Stimulated activated naive CD4-positive, alpha-beta T cell (primary cell): ENCODE measurements at places on chromosomes 11 and 22.
A peak's percentile ranks its signal among the peaks of the same experiment; 100 is the strongest.

- DNase-seq = no peak
Measured at GRCh38 chr11:37109286-37109585, 511.2 kb upstream of the RAG2 start.

DNA sequence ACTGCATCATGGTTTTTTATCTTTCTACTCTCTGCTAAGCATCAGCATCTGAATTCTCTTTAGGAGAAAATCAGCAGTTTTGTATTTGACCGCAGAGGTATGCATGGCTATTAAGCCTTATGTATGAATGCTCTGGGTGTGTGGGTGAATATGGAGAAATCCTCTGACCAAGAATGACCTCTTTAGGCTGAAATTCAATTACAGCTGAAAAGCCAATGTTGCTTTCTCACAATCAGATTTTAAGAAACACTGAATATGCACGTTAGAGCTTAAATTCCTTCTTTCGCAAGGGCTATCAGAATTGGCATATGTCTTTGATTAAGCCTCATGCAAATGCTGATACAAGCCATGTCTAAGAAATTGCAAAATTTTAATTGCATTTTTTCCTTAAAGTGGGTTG is 43.2 kb downstream of the ARHGAP42 start:
- DNase-seq = no peak

DNA sequence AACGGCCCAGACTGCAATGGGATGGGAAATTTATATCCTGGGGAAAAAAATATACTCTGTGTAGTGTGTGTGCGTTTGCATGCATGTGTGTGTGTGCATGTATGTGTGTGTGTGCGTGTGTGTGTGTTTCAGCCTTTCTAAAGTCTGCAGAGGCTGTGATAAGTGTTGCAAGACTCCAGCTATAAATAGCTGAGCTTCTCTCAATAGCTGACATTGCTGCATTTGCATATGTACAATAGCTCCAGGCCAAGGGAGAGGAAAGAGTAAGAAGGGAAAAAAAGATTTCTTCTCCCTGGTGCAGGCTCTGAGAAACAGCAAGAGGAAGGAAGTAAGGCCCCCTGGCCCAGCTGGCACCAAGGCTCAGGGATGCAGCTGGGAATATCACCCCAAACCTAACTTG is 483.0 kb downstream of the MN1 start:
- DNase-seq = no peak

DNA sequence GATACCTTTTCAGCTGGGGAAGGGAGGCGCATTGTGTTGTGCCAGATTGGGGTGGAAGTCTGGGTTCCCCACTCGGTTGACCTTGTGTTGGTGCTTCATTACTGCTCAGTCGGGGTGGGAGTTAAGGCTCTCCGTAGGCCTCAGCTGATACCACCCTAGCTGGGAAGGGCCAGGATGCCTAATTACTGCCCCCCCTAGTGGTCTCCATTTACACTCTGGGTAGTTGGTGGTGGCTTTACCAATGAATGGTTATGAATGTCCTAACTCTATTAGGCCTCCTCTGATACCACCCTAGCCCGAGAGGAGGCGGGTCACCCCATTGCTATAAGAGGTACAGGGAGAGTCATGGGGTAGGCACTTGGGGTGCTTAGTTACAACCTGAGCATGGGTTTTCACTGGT is 27.5 kb upstream of the HIKESHI start:
- no peak for DNase-seq

DNA sequence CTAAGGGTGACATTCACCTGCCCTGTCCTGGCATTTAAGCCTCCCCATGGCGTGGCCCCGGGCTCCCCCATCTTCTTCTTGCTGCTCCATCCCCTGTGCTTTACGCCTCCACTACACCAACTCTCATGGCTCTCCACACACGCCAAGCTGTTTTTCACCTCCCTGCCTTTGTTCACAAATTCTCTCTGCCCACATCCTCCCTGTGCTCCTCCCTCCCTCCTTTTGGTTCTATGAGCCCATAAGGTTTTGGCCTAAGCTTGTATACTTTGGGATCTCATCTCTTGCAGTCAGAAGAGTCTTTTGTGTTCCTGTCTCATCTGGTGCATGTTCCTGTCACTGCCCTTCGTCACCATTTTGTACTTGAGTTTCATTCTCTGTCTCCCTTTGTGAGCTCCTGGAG is 4.6 kb upstream of the DNAL4 start:
- no peak for DNase-seq

- DNase-seq = no peak
Measured at GRCh38 chr11:32267679-32268187, 167.6 kb downstream of the WT1 start.

DNA sequence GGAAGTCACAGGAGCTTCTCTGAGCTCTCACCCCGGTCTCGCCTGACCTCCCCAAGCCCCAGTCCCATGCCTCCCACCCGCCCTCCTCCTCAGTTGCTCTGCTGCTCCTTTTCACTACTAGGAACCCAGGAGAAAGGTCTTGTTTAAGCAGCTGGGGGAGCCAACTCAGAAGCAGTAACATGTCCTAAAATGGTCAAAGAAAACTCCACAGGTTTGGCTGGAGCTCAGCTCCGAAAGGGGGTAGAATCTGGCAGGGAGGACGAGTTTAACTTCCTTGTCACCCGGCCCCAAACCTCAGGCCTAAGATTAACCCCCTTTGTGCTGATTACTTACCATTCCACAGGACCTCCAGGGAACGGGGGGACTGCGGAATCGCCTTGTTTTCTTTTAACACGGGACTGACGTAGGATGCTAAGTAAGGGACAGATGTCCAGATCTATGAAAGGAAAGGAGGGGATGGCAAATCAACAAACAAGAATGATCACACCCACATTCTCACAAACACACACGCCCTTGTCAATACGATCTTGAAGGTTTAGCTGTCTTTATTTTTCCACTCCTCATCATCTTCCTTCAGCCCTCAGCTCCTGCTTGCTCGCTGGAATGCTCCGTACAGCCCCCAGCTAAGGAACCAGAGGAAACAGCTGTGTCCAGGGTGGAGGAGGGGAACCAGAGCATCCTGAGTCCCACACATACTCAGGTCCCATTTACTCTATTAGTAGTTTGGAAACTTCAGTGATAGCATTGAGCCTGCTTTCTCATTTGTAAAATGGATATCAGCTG is 13.5 kb downstream of the PCSK7 start:
- no peak for DNase-seq

- DNase-seq = no peak
Measured at GRCh38 chr11:131807876-131808275, 437.5 kb downstream of the NTM start.

DNA sequence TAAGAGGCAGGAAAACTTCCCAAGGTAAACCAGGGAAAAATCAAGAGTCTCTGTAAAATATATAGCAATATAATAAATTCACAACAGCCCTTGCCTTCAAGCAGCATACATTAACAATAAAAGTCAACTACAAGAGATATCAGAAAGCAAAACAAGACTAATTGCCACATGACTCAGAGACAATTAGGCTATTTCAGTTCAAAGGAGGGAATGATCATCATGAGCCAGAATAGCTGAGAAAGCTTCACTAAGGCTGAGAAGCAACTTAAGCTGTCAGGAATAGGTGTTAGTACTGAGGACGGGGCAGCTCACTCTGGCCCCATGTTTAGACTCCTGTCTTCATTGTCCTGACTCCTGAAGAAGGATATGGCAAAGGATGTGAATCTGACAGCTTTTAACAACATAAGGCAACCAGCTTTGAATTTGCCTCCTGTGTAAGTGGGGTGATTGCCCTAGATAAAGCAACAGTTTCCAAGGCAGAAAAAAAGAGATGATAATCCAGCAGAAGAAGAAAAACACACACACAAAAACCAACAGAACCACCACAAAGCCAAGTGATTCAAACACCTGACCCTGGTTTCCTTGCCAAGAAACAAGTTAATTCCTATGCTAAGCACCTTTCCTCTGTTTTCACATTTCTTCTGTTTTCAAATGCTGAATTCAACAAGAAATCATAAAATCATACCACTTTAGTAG is 60.8 kb downstream of the SIK3 start:
- DNase-seq = no peak

GRCh38 chr11:118240999-118241763 is 11.0 kb downstream of the MPZL3 start:
- DNase-seq = no peak

DNA sequence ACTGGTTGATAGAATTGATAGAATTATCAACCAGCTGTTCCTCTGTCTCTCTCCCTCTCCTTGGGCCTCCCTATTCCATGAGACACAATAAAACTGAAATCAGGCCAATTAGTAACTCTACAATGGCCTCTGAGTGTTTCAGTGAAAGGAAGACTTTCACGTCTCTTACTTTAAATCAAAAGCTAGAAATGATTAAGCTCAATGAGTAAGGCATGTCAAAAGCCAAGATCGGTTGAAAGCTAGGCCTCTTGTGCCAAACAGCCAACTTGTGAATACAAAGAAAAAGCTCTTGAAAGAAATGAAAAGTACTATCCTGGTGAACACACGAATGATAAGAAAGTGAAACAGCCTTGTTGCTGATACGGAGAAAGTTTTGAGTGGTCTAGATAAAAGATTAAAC is 16.6 kb downstream of the PIH1D2 start:
- no peak for DNase-seq

- no peak for DNase-seq
Measured at GRCh38 chr11:10537600-10537999, 3.4 kb downstream of the RNF141 start.

GRCh38 chr11:68167474-68167873 is 45.6 kb downstream of the KMT5B start:
- DNase-seq = no peak

DNA sequence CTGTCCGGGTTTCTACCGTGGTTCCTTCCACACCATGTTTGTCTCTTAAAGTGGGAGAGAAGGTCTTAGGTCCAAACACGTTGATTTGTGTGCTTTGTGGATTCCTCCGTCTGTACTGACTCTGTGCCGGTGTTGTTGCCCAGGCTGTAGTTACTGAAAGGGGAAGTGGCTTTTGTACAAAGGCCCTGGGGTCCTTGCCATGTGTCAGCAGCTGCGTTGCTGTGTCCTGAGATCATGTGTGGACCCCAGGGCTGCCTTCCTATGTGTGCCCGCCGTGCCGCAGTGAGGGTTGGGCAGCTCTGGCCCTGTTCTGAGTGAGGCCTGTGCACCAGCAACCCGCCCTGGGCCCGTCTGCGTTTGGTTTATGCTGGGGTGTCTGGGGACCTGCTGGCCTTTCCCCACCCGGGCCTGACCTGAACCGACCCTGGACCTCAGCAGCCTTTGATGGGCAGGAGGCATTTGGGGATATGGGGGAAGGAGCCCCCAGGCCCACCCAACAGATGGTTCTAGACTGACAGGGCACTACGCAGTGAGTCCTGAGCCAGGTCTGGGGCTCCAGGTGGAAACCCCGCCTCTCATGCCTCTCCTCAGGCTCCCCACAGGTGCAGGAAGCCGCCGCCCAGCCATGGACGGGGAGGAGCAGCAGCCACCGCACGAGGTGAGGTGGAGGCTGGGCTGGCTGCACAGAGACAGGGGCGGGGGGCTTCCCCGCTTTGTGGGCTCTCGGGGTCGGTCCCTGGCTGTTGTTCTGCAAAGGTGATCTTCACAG is 6.9 kb downstream of the TRABD start:
- peak; percentile 67 for DNase-seq

- peak; percentile 1 for DNase-seq
Measured at GRCh38 chr11:19903620-19904069, 191.0 kb downstream of the NAV2 start.

DNA sequence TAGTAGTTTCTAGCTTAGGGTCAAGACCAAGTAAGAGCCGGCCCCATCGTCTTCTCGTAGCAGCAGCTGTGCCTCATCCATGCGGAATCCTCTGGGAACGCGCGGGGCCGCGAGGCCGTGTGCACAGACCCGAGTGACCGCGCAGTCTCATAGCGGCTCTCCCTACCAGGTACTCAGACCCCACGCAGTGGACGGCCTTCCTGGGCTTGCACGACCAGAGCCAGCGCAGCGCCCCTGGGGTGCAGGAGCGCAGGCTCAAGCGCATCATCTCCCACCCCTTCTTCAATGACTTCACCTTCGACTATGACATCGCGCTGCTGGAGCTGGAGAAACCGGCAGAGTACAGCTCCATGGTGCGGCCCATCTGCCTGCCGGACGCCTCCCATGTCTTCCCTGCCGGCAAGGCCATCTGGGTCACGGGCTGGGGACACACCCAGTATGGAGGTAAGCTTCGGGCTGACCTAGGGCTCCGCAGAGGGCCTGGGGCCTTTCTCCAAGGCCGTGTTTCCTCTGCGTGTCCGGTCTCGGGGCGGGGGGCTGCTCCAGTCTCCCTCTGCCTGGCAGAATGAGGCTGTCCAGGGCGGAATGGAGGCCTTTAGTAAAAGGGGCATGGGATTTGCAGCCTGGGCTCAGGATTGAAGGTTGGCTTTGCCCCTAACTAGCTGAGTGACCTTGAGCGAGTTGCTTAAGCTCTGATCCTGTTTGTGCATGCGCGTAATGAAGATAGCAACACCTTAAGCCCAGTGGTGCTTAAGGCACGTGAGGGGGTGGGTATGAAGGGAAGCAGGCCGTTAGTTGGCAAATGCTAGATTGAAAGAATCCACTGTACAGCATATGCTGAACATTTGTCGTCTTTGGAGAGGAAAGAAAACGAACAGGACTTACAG is 48.9 kb downstream of the ST14 start:
- no peak for DNase-seq

DNA sequence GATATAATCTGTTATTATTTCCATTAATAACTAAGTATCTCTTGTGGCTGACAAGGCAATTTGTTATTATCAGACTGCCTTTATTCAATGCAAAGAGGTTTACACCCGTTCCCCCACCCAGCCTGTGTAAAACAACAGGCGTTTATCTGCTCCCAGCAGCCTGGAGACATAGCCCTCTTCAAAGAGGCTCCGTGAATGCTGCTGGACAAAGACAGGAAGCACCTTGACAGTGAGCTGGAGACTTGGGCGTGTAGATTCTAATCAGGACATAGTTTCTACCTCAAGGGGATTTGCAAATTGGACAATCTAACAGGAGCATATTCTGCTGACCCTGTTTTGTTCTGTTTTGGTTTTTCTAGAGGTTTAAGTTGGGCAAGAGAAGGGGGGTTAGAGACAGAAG is 733.0 kb upstream of the KIRREL3 start:
- no peak for DNase-seq

- peak; percentile 65 for DNase-seq
Measured at GRCh38 chr11:65639623-65640482, 2.0 kb downstream of the SIPA1 start.

GRCh38 chr11:108609682-108610081 is 16.1 kb upstream of the EXPH5 start:
- DNase-seq = no peak

GRCh38 chr11:79600711-79601110 is 159.9 kb upstream of the TENM4 start:
- DNase-seq = no peak

GRCh38 chr11:115980337-115981103 is 476.3 kb upstream of the CADM1 start:
- DNase-seq = no peak

GRCh38 chr11:106063009-106063408 is 14.1 kb downstream of the KBTBD3 start:
- DNase-seq = no peak

DNA sequence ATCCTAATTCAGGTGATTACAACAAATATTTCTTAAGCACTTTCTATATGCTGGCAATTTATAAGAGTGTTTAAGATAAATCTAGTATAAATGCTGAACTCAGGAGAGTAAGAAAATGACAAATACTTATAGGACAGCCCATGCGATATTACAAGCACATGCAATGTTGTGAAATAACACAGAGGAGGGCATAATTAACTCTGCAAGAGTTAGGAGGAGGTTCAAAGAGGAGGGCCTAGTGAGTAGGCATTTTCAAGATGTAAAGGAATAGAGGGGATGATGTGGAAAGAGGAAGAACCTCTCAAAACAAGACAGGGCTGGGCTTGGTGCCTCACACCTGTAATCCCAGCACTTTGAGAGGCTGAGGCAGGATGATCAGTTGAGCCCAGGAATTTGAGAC is 37.1 kb upstream of the IL17RA start:
- DNase-seq = no peak

GRCh38 chr11:65496304-65497140 is 2.3 kb upstream of the MALAT1 start:
- peak; percentile 60 for DNase-seq
